Left hindlimb (tissue), 1 donor: ENCODE measurements at places on chromosomes 16 and 17.

GRCh38 chr16:9622268-9622667 is 530.8 kb downstream of the HAPSTR1 start:
- DNase-seq, result no peak

DNA sequence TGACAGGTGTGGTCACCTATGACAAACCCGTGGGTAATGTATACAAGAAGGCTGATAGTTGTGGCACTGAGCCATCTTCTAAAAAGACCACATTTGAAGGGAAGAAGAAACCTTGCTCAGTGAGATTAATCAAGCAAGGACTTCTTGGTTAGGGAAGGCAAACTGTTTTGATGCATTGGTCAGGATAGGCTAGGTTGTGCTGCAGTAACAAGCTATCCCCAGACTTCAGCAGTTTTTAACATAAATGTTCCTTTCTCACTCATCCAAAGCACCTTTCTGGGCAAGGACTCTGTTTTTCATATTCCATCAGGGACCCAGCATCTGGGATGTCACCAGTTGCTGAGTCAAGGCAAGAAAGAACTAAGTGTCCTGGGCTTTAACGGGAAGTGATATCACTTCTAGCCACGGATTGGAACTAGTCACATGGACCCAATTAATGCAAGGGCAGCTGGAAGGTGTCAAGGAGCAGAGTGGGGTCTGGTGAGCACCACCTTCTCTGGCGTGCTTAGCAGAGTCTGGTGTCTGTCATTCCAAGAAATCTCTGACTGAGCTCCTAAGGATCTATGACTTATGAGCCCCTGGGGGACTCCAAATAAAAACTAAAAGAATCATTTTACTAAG is 52.0 kb upstream of the CCL2 start:
- no peak for DNase-seq

DNA sequence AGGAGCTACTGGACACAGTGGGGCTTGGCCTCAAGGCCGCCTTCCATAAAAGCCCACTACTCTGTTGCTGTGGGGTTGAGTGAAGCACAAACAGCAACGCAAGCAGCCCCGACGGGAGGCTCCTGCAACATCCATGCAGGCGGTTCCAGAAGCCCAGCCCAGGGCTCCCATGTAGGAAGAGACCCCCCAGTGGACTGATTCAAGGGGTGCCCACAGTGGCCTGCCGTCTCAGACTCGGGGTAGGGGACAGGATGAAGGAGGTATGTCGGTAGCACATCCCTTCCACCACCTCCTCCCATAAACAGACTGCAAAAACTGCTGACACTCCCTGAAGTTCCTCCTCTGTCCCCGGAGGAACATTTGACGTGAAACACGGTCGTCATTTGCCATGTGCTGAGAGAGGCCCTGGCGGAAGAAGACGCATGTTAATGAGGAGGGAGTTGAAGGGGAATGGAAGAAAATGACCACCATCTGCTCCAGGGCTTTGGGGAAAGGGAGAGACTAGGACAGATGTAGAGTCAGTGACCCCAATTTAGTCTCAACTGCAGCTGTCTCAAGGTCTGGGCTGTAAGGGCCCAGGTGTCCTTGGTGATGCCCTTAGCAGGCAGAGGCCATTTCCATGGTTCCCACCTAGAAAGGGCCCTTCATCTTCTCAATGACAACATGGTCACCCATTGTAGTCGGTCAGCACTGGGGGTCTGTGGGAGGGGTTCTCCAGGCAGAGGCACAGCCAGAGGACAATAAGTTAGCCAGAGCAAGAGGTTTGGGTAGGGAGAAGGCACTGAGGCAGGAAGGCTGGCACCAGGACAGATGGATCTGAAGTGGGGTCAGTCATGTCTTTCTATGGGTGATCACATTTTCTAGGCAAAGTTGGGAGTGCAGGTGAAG is 200.6 kb downstream of the CPPED1 start:
- DNase-seq, result no peak

DNA sequence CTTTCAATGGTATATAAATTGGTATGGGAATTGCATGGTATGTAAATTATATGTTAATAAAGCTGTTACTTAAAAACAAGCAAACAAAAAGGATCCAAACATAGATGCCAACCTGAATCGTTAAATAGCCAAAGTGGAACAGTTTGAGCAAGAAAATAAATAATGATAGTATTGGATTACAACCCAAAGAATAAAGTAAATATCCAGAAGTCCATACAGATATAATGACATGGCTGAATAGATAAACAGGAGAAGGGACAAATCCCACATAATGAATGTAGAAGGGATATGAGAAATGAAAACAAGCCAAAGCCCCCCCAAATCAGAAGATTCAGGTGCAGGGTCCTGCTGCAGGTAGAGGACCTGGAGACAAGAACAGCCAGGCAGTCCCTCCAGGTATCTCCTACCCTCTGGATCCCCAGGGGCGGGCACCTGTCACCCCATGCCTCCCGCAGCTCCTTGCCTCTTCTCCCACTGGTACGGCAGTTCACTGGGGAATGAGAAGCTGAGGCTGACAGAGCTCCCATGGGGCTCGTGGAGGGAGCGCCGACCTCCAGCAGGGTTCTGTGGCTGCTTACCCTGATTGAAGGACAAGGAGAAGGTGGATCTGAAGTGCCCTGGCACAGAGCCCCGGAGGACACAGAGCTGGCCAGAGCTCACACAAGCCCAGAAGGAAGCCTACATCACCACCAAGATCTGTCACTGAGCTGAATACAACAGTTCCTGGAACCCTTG is 9.9 kb upstream of the LCAT start:
- DNase-seq, result no peak

DNA sequence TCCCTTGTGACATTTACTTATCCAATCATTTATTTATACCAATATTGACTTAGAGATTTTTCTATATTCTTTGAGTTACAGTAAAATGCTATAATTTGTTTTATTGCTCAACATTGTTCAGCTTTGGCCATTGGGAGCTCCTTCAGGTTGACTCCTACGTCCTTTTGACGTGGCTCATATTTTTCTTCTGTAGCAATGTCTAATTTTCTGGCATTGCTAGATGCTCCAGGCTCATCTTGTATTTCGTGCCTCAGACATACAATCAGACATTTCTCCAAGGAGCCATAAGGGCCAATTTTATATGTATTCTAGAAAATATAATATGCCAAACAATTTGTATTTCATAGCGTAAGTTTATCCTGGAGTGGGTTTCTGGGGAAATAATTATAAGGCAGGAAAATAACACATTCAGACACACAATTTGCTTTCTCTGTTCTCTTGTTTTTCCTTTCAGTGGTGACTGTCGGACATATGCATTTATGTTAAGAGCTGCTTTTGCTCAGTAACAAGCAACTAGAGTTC is 355.1 kb upstream of the MON1B start:
- no peak for DNase-seq

GRCh38 chr16:75477680-75478473 is 13.4 kb upstream of the TMEM170A start:
- no peak for DNase-seq

DNA sequence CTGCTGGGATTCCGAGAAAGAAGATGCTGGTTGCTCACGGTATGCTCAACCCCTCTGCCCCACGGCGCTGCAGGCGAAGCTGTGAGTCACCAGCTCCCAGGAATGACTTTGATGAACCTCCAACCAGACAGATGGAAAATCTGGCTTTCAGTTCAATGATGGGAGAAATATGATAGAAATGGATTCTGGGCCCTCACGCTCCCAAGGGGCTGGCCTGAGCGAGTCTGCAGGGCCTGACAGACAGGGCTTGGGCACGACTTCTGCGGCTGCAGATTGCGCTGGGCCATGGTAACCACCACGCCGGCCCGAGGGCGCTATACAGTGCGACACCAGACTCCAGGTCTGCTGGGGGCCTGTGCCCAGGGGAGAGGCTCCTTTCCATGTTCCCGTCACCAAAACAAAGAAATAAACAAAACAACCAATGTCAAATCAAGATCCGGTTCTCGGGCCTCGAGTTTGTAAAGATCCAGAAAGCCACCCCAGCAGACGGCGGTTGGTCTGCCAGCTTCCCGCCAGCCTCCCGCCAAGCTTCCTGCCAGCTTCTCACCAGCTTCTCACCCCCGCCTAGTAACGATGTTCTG is 11.1 kb upstream of the ABR start:
- no peak for DNase-seq

DNA sequence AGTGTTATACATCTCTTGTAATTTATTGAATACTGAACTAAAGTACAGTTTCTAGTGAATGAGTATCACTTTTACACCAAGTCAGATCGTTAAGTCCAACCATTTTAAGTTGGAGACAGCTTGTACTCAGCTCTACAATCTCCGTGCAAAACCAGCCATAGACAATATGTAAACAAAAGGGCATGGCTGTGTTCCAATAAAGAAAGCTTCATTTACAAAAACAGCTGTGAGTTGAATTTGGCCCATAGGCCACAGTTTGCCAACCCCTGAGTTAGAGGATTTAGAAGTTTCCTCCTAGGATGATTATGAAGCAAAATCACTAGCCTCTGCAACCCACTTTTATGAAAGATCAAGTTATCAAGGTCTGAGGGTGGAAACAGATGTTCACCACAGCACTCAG is 105.7 kb upstream of the RCVRN start:
- DNase-seq, result no peak

- no peak for DNase-seq
Observed at GRCh38 chr16:31429314-31429713, 1.2 kb upstream of the COX6A2 start.

DNA sequence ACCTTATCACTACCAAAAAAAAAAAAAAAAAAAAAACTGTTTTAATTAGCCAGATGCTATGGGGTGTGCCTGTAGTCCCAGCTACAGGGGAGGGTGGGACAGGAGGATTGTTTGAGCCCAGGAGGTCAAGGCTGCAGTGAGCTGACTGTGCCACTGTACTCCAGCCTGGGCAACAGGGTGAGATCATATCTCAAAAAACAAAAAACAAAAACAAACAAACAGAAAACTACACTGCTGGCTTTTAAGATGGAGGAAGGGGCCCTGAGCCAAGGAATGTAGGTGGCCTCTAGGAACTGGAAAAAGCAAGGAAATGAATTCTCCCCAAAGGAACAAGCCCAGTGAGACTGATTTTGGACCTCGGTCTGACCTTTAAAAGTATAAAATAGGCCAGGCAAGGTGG is 61.4 kb downstream of the BEAN1 start:
- DNase-seq, result no peak

DNA sequence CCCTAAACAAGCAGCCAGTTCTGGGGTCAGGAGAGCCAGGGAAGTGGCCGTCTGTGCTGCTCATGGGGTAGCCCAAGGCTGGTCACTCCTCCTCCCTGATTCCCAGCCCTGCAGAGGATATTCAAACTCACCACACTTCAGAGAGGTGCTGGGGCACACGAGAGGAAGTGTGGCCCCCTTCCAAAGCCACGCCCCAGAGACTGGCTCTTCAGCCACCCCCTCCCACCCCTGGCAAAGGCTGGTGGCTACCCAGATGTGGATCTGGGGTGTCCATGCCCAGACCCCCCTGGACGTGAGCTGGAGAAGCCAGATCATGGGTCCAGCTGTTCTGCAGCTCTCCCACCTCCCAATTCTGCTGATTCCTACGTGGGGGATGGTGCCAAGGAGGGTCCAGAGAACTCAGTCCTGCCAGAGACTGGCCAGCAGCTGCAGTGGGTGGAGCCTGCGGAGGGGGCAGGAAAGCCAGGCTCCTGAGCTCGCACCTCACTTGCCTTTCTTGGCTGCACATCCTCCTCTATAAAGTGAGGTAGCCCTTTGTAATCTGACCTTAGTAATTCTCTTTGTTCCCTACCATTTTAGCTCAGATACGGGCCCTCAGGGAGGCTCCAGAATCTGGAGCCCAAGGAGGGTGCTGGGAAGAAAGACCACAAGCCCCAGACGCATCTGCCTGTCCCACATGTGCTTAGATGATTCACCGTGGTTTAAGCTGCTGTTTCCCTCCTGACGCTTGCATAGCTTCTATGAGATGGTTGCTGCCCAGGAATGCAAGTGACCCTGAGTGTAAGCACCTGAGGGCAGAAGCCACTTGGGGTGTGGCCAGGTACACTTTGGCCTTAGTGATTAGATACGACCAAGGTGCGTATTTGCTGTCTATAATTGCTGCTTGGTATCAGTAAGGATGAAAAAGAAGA is 15.3 kb downstream of the SDK2 start:
- no peak for DNase-seq
